ENCODE measurements at places on chromosomes 1 and 21.

- no peak for DNase-seq
These were observed 142.1 kb upstream of the ARHGEF16 start for GRCh38 chr1:3312310-3312897.

DNA sequence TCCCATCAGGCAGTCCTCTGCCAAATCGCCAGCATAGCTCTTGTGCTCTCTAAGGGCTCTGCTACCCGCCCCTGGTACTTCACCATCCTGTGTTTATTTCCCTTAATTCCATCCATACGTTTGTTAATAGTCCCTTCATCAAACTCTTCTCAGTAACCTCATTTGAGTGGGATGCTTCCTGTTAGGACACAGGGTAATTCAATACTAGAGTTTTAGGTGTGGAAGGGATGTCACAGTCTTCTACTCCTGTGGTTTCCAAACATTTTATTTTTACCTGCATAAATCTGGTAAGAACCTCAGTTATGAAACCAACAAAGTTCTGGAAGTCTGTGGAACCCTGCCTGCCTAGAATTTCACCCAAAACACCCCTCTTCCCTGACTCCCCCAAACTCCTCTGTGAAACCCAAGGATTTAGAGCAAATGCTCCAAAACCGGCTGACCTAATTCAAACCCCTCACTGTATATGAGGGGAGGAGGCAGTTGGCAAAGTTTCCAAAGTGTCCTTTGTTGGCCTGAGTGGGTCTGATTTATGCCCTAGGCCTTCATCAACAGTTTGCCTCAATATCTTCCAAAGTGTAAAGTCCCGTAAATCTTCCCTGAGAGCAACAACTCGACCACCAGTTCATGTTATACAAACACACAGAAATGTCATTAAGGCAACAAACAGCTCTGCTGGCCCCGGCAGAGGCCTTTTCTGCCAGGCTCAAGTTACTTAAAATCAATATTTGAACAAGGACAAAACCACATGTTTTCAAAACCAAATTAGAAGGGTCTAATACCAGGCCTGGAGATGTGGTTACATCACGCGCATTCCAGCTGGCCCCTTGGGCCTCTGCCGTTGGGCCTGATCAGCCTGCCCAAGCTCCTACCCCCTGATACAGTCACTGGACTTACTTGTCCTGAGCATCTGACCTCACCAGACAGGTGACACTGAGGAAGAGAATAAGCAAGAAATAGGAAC lies 82.4 kb upstream of the FGGY start:
- no peak for DNase-seq

GRCh38 chr1:66752000-66752592 lies at the start of gene DYNLT5:
Gene DYNLT5 (plus strand): TSS chr1:66752459. CDS start chr1:66754659, 2,200 bp downstream.
- no peak for DNase-seq

GRCh38 chr1:105137543-105138457 lies 1388.1 kb downstream of the AMY1C start:
- no peak for DNase-seq

GRCh38 chr1:183730886-183731573 lies 73.9 kb upstream of the RGL1 start:
- DNase-seq = no peak

- DNase-seq = no peak
These were observed 120.3 kb upstream of the VAMP3 start for GRCh38 chr1:7650801-7651200.

- no peak for DNase-seq
These were observed 174.3 kb upstream of the DPT start for GRCh38 chr1:168903237-168903830.

GRCh38 chr21:16087523-16087922 lies 357.7 kb downstream of the USP25 start:
- no peak for DNase-seq

DNA sequence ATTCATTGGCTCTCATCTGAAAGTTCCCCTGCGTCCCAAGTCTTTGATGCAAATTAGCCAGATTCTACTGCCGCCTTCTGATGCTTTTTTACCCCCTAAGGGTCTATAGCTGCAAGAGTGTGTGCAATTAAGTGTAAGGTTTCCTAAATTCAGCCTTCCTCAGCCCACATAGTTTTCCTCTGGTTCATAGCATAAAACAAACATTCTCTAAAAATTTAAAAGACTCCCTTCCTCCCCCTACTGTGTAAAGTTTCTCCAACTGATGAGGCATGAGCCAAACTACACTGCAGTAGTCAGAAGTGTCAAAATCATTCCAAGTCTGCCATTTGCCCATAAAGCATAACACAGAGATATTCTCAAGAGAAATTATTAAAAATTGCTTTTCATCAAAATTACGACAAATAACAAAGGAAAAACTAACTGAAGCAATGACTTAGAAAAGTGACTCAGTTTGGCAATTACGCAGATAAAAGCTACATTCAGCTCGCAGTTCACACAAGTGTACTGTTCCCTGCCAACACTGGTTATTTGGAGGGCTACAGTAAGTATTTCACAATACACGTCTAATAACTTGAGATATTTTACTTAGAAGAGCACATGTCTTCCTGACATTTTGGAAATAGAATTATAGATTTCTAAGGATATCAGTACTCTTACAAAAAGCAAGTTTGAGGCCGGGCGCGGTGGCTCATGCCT lies 15.4 kb downstream of the KCNH1 start:
- DNase-seq = no peak

GRCh38 chr1:162973381-162973795 lies 95.8 kb upstream of the RGS4 start:
- no peak for DNase-seq

DNA sequence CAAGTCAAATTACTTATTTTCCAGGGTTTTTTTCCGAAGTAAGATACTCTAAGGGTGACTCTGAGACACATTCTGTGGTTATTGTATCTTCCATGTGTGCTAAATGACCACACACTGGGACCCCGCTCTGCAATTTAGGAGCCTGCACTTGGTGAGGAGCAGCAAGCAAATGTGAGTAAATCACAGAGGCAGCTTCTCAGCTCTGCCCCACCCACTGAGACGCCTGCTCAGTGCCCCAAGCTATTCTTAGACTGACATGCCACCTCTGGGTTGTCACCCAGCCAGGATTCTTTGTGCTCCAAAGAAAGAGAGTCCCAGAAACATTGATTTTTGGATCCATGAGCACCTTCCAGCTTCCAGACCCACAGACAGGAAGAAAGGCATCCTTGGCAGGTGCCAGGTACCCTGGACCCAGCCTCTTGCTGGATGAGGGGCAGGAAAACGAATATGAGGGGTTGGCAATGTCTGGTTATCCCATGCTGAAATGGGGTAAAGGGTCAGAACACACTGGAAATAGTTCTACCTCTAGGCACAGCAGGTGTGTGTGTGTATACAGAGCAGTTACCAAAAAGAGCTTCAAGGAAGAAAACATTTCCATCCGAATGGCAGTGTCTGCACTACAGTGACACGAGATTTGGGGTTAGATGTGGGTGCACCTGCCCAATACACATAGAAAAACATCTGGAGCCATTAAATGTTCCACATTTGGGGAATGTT lies 41.2 kb downstream of the TNR start:
- no peak for DNase-seq

- DNase-seq = no peak
These were observed 64.8 kb upstream of the PTCH2 start for GRCh38 chr1:44907893-44908292.

DNA sequence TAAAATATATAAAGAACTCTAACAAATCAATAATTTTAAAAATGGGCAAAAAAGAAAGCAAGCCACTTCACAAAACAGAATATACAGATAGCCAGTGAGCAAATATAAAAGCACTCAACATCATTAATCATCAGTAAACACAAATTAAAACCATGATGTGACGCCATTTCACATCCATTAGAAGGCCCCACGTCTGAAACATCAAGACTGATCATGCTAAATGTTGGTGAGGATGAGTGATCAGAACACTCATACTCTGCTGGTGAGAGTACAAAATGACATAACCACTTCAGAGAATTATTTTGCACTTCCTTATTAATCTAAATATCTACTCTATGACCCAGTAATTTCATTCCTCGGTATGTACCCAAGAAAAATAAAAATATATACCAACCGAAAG lies 512.2 kb upstream of the NR5A2 start:
- DNase-seq = no peak

GRCh38 chr1:66648901-66649595 lies 103.2 kb upstream of the DYNLT5 start:
- no peak for DNase-seq

DNA sequence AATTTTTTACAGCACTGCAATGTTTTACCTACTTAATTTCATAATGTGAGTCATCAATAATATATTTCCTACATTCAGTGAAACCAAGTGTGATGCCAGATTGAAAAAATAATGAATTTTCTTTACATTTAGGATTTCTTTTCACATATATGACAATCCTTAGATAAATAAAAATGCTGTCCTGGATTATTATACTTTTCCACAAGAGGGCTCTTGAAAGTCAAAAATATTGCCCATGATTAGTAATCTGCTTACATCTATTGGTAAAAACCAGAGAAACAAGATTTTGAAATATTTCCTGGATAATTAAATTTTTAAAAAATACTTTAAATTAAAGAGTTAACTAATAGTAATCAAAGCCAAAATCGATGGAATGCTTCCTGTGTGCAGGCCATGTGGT lies 86.8 kb upstream of the PLPPR4 start:
- DNase-seq = no peak

DNA sequence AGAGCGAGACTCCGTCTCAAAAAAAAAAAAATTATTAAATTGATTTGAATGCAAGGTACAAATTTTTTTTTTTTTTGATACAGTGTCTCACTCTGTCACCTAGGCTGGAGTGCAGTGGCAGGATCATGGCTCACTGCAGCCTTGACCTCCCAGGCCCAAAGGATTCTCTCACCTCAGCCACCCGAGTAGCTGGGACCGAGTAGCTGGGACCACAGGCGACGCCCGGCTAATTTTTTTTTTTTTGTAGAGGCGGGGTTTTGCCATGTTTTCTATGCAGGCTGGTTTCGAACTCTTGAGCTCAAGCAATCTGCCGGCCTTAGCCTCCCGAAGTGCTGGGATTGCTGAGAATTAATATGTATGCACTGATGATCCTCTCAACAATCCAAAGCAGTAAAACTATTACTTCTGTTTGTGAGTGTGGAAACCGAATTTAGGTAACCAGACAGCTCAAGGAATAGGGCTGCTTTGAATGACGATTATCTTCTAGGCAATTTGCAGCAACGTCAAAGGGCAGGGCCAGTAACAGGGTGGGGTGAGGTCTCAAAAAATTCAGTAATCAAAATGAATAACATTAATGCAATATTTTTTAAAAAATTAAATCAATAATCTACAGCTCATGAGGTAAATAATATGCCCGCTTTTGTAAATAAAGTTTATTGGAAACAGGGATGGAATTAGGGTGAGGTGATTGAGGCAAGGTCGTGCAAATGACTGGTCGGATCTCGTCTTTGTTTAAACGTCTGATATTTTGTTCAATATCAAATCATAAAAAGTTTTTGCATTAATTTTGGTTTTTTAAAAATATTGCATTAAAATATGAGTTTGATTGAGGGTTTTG lies 1.2 kb downstream of the CLSPN start:
- DNase-seq = no peak

GRCh38 chr1:218674280-218674773 lies 329.2 kb downstream of the TGFB2 start:
- DNase-seq = no peak

DNA sequence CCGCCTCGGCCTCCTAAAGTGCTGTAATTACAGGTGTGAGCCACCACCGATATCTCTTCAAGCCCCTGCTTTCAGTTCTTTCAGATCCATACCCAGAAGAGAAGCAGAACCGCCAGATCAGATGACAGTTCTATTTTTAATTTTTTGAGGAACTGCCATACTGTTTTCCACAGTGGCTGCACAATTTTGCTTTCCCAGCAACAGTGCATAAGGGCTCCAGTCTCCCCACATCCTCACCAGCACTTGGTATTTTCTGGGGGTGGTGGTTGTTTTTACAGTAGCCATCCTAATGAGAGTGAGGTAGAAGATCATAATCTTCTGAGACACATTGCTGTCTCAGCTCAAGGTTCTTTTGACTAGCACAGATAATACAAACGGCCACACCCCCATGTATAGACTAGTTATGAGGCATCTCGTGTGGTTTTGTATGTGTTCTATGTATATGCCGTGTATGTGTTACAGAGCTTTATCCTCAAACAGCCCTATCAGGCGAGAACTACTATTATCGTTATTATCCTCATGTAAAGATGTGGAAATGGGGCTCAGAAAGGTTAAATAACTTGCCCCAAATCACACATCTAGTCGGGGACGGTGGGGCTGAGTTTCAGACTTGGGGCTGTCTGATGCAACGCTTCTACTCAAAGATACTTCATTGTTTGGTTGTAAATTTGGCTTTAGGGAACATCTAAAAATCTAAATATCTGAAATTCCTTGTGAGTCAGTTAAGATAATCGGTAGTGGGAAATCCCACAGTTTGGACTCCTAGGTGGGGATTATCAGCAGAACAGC lies 12.0 kb downstream of the FHAD1 start:
- no peak for DNase-seq

DNA sequence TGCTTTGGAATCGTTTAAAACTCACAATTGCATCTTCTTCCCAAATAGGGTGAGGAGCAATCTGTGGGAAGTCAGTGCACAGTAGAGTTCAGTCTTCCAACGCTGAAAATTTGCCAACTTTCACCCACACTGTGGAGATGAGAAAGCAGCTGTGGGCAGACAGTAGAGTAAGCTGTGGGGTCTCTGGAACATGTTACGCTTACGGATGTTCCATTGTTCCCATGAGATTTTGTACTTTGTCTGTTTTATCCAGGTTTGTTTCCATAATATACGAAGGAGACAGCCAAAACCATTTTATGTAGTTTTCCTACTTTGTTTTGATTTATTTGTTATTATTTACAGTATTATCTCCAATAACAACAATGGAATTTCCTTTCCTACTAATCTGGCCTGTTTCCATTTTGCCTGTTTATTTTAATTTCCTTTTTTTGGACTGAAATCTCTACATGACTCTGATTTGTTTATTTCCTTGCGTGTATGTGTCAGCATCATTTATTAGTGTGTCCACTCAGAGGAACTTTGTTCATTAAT lies 65.1 kb upstream of the RGL1 start:
- DNase-seq = no peak

- DNase-seq = no peak
These were observed 26.5 kb downstream of the SFT2D2 start for GRCh38 chr1:168252204-168252733.

GRCh38 chr21:16028142-16028541 lies 298.4 kb downstream of the USP25 start:
- no peak for DNase-seq

- DNase-seq = no peak
These were observed 102.4 kb upstream of the ETV3 start for GRCh38 chr1:157240495-157241184.

GRCh38 chr1:10074059-10074851 lies 41.5 kb downstream of the UBE4B start:
- DNase-seq = peak; percentile 42

GRCh38 chr1:207910591-207911354 lies at the start of gene CD34:
Gene CD34 (minus strand): TSS chr1:207911125. CDS start chr1:207911080, 45 bp downstream.
- no peak for DNase-seq

GRCh38 chr1:165876121-165876520 lies 48.7 kb downstream of the UCK2 start:
- DNase-seq = no peak

DNA sequence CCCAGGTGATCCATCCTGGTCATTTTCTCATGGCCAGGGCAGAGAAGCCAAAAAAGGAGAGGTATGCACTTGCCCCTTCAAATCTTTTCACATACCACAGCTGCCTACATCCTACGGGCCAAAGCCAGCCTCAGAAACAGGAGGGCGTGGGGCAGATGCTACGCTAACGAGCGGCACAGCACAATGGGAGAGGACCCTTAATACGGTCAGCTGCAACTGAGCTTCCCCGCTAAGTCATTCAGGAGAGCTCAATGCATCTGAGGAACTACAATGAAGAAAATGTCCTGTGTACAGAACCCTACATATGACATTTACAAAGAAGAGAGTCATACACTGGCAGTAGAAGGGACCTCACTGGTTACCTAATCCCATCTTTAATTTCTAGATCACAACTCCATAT lies 78.2 kb downstream of the PGBD5 start:
- no peak for DNase-seq
